ENCODE measurements at places on chromosomes 3 and 15. TPM values are rescaled to one million over a fixed set of nuclear protein-coding genes. Genes with fewer than 3 reads are reported as not detected.

LCMT2 gene
- total RNA-seq = 16.0 TPM

PTX3 gene
- total RNA-seq = 0.20 TPM

CDCP1 gene
- total RNA-seq = 13.9 TPM

LXN gene
- 0.34 TPM for total RNA-seq

OIP5 gene
- 35.7 TPM for total RNA-seq

TMEM39A gene
- total RNA-seq = 25.7 TPM

ZDHHC19 gene
- 5.5 TPM for total RNA-seq

LINGO1 gene
- 14.3 TPM for total RNA-seq

ARGFX gene
- not detected for total RNA-seq

PLA1A gene
- total RNA-seq = not detected

CHRNA7 gene
- not detected for total RNA-seq

RARRES1 gene
- total RNA-seq = not detected

MTHFS gene
- total RNA-seq = 45.1 TPM

SH2D7 gene
- not detected for total RNA-seq

ISL2 gene
- total RNA-seq = 17.6 TPM

Measured in K562 (cell line).